ENCODE measurements at places on chromosomes 6 and 20.

- H3K4me1 ChIP-seq, result peaks cover 2% of the 10 kb centered on the region
- H3K27me3 ChIP-seq, result no peaks in the 10 kb centered on the region
- H3K4me3 ChIP-seq, result no peak overlapping the region
- DNase-seq, result no peak
- no peak overlapping the region for H3K27ac ChIP-seq
Observed at GRCh38 chr6:19866985-19867627, 29.9 kb downstream of the ID4 start.

GRCh38 chr6:132749111-132749510, 8.6 kb downstream of the VNN2 start:
- no peaks in the 10 kb centered on the region for H3K4me1 ChIP-seq
- no peaks in the 10 kb centered on the region for H3K36me3 ChIP-seq
- H3K27ac ChIP-seq, result no peak overlapping the region
- no peaks in the 10 kb centered on the region for H3K27me3 ChIP-seq
- DNase-seq, result no peak

GRCh38 chr20:64103871-64104666, 3.3 kb downstream of the NPBWR2 start:
- H3K4me3 ChIP-seq, result no peak overlapping the region
- no peaks in the 10 kb centered on the region for H3K36me3 ChIP-seq
- H3K27ac ChIP-seq, result no peak overlapping the region
- peaks cover 78% of the 10 kb centered on the region for H3K27me3 ChIP-seq
- H3K4me1 ChIP-seq, result no peaks in the 10 kb centered on the region

DNA sequence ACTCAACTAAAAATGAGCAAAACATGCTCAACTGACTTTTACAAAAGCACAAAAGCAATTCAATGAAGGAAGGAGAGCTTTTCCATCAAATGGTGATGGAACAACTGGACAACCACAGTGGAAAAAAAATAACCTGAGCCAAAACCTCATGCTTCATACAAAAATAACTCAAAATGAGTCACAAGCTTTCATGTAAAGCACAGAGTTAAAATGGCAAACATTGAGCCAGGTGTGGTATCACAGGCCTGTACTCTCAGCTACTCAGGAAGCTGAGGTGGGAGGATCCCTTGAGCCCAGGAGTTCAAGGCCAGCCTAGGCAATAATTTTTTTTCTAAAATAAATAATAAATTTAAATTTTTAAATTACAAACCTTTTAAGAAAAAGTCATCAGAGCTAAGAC, 18.4 kb upstream of the HLA-G start:
- no peak overlapping the region for H3K27ac ChIP-seq
- no peak overlapping the region for H3K4me3 ChIP-seq
- no peaks in the 10 kb centered on the region for H3K27me3 ChIP-seq
- no peak for DNase-seq

- H3K4me3 ChIP-seq, result no peak overlapping the region
- H3K27me3 ChIP-seq, result no peaks in the 10 kb centered on the region
- no peak overlapping the region for H3K27ac ChIP-seq
- H3K36me3 ChIP-seq, result no peaks in the 10 kb centered on the region
- DNase-seq, result no peak
- H3K4me1 ChIP-seq, result peaks cover 10% of the 10 kb centered on the region
Observed at GRCh38 chr6:129499843-129500219, 210.1 kb downstream of the ARHGAP18 start.

- H3K27me3 ChIP-seq, result no peaks in the 10 kb centered on the region
- no peaks in the 10 kb centered on the region for H3K4me1 ChIP-seq
- no peak for DNase-seq
- no peak overlapping the region for H3K4me3 ChIP-seq
Observed at GRCh38 chr6:39903656-39904055, 30.6 kb downstream of the MOCS1 start.

- H3K4me1 ChIP-seq, result peaks cover 19% of the 10 kb centered on the region
- H3K27ac ChIP-seq, result no peak overlapping the region
- no peak overlapping the region for H3K4me3 ChIP-seq
- DNase-seq, result no peak
Observed at GRCh38 chr20:1809131-1809572, 86.1 kb upstream of the SIRPA start.

- no peak overlapping the region for H3K27ac ChIP-seq
- no peak overlapping the region for H3K4me3 ChIP-seq
- no peaks in the 10 kb centered on the region for H3K27me3 ChIP-seq
- H3K36me3 ChIP-seq, result no peaks in the 10 kb centered on the region
- H3K4me1 ChIP-seq, result no peaks in the 10 kb centered on the region
Observed at GRCh38 chr6:80528115-80528514, 421.6 kb downstream of the BCKDHB start.

GRCh38 chr6:90072935-90073464, 178.7 kb downstream of the GJA10 start:
- H3K4me3 ChIP-seq, result no peak overlapping the region
- no peaks in the 10 kb centered on the region for H3K36me3 ChIP-seq
- no peaks in the 10 kb centered on the region for H3K27me3 ChIP-seq
- no peak for DNase-seq

GRCh38 chr6:91816335-91816734, 1229.5 kb upstream of the MAP3K7 start:
- H3K36me3 ChIP-seq, result no peaks in the 10 kb centered on the region
- H3K4me1 ChIP-seq, result no peaks in the 10 kb centered on the region
- H3K27me3 ChIP-seq, result no peaks in the 10 kb centered on the region
- H3K27ac ChIP-seq, result no peak overlapping the region
- no peak for DNase-seq

- H3K36me3 ChIP-seq, result no peaks in the 10 kb centered on the region
- H3K4me3 ChIP-seq, result no peak overlapping the region
- H3K27ac ChIP-seq, result no peak overlapping the region
- H3K4me1 ChIP-seq, result no peaks in the 10 kb centered on the region
Observed at GRCh38 chr6:143158113-143158581, 97.5 kb downstream of the AIG1 start.

DNA sequence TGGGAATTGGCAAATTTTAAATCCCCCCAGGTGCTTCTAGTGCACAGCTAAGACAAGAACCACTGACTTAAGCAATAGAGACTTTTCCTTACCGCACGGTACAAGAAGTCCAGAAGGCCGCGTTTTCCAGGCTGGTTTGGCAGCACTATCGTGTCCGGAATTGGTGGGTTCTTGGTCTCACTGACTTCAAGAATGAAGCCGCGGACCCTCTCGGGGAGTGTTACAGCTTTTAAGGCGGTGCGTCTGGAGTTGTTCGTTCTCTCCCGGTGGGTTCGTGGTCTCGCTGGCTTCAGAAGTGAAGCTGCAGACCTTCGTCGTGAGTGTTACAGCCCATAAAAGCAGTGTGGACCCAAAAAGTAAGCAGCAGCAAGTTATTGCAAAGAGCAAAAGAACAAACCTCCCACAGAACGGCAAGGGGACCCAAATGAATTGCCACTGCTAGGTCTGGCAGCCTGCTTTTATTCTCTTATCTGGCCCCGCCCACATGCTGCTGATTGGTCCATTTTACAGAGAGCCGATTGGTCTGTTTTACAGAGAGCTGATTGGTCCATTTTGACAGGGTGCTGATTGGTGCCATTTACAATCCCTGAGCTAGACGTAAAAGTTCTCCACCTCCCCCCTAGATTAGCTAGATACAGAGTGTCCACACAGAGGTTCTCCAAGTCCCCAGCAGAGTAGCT, 264.5 kb downstream of the PREX1 start:
- no peaks in the 10 kb centered on the region for H3K36me3 ChIP-seq
- no peaks in the 10 kb centered on the region for H3K27me3 ChIP-seq
- no peak overlapping the region for H3K27ac ChIP-seq
- peaks cover 6% of the 10 kb centered on the region for H3K4me1 ChIP-seq

GRCh38 chr6:49233483-49233882, 229.6 kb downstream of the MMUT start:
- no peak overlapping the region for H3K4me3 ChIP-seq
- no peak for DNase-seq
- no peak overlapping the region for H3K27ac ChIP-seq
- H3K4me1 ChIP-seq, result no peaks in the 10 kb centered on the region

- peaks cover 2% of the 10 kb centered on the region for H3K36me3 ChIP-seq
- H3K27ac ChIP-seq, result no peak overlapping the region
- H3K4me1 ChIP-seq, result peaks cover 16% of the 10 kb centered on the region
- H3K27me3 ChIP-seq, result peaks cover 61% of the 10 kb centered on the region
- H3K4me3 ChIP-seq, result no peak overlapping the region
- no peak for DNase-seq
Observed at GRCh38 chr20:2804041-2804828, 3.8 kb upstream of the CPXM1 start.

Measured in neuronal stem cell (in vitro differentiated cells).